ENCODE measurements at places on chromosomes 5 and 9.

DNA sequence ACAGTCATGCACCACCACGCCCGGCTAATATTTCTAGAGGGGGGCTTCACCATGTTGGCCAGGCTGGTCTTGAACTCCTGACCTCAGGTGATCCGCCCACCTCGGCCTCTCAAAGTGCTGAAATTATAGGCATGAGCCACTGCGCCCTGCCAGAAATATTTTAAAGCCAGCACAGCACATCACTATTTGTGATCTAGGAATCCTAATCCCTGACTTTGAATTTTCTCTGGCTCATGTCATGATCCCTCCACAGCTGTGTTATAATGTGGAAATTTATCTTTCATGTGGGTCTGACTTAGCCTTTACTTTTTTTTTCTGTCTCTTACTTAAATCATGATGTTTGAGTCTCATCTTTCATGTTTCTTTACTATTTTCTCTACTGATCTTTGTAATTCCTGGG is 18.7 kb upstream of the ITGA1 start:
- no peak for DNase-seq

DNA sequence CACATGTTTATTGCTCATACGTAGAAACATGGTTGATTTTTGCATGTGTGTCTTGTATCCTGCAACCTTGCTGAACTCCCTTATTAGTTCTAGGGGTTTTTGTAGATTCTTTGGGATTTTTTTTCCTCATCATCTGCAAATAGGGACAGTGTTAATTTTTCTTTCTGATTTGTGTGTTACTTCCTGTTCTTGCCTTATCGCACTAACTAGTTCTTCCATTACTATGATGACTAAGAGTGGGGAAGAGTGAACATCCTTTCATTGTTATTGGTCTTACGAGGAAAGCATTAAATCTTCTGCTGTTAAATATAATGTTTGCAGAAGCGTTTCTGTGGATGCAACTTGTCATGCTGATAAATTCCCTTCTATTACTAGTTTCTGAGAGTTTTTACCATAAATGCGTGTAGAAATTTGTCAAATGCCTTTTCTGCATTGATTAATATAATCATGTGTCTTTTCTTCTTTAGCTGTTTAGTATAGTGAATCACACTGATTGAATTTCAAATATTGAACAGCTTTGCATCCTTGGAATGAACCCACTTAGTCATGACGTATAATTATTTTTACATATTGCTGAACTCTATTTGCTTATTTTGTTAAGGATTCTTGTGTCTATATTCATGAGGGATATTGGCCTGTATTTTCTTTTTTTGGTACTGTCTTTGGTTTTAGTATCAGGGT is 32.1 kb upstream of the RNF130 start:
- no peak for DNase-seq

- no peak for DNase-seq
These were observed 60.0 kb downstream of the OLFM1 start for GRCh38 chr9:135147474-135147805.

GRCh38 chr9:137156567-137157375 is 13.1 kb downstream of the LRRC26 start:
- DNase-seq: peak; percentile 74

DNA sequence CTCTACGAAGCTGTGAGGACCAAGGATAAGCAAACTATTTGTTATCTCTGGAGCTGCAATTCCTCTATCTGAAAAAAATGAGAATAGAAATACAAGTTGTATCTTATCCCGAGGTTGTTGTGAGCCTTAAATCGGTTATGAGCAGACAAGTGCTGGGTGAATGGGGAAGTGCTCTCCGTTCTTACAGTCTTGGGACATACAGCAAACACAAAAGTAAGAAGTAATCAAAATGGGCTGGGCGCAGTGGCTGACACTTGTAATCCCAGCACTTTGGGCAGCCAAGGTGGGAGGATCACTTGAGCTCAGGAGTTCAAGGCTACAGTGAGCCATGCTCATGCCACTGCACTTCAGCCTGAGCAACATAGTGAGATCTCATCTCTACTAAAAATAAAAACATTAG is 31.7 kb downstream of the ITK start:
- no peak for DNase-seq

DNA sequence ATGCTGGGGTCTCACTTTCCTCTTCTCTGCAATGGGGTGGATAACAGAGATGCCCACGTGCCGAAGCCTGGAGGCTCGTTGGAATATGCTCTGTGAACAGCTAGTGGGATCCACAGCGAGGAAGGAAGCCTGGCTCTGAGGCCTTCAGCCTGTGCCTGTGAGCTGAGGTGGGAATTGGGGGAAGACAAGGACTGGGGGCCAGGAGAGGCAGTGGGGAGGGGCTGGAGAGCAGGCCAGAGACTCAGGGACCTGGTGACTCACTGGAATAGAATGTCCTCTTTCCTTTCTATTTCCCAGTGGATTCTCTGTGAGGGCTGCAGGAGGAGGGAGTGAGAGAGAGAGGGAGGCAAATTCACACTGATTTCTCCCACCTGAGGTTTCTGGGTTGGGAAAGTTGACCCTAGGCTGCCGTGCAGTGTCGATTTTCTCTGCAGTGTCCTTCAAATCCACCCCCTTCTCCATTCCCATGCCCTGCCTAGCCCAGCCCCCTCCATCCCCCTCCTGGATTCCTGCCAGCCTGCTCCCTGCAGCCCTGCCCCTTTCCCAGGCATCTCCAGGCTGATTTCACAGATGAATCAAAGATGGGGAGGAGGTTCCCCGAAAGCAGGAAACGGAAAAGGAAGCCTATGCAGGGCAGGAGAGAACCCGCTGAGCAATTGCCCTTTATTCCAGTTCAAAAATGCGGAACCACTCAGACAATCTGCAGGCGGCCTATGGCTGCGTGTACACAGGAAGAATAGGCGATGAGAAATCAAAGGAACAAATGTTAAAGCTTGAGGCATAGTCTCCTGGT is 1.4 kb upstream of the SPAAR start:
- no peak for DNase-seq

GRCh38 chr9:89097219-89097618 is 81.4 kb downstream of the SHC3 start:
- DNase-seq: no peak

GRCh38 chr9:92463984-92464383 is 18.3 kb downstream of the ASPN start:
- no peak for DNase-seq

DNA sequence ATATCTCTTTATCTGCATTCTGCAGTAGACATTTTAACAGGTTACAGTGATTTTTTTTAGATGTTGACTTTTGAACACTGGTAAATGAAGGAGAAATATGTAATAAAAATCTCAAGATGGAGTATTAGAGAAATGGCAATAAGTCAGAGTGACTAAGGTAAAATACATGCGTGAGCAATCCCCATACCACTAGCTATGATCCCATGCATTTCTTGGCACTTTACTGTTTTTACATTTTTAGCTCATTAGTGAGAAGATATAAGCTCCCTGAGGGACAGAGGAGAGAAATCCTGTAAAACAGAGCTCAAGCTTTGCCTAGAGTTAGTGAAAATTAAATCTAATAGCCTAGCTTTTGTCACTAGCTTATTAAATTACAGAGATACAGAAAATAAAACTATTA is 181.9 kb upstream of the TRPM3 start:
- no peak for DNase-seq

- DNase-seq: no peak
These were observed 2.9 kb downstream of the SPTAN1 start for GRCh38 chr9:128555180-128555721.

DNA sequence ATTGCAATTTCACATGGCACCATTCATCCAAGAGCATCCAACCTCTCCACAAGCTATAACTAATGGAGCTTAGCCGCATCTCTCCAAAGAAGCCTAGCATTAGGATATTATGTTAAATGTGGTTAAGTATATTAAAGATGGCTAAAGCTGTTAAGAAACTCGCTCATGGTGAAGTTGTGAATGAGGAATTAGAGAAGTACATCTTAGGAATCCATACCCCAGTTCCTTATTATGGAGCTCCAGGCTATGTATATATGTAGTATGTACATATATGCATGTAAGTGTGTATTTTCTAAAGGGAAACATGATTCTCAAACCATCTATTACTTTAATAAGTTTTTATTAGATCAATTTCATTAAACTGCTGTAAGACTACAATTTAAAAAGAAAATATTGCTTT is 26.4 kb downstream of the LURAP1L start:
- DNase-seq: no peak

DNA sequence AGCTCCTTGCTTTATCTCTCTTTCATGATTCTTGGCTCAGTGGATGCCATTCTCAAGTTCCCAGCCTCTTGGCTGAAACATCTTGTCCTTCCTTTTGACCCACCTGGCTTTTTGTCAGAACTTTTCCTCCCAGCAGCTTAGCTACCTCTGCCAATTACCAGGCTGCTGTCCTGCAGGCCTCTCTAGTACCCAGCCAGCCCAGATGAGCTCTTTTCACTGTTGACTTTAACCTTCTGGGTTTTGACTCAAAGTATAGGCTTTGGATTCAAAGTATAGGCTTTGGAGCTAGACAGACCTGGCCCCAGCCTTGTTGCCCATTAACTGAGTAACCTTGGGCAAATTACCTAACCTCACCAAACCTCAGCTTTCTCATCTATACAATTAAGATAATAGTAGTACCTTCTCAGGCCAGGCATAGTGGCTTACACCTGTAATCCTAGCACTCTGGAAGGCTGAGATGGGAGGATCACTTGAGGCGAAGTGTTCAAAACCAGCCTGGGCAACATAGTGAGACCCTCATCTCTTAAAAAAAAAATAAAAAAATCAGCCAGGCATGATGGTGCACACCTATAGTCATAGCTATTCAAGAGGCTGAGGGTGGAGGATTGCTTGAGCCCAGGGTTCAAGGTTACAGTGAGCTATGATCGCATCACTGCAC is 6.6 kb upstream of the TMEFF1 start:
- no peak for DNase-seq

DNA sequence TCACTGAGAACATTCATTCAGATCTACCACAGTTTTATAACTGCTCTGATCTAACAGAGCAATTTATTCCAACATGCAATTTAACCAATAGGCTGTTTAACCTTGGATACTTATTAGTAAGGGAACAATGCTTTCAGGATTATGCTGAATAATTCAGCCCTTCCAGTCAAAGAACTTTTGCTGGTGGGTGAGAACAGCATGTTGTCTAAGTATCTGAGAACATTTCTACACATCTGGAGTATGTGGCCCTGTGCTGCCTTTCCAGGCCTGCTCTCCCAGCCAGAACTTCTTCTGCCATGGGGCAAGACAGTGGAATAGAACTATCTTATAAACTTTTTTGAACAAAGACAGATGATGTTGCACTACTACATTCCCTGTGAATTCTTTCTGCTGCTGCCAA is 55.8 kb downstream of the NFIB start:
- DNase-seq: no peak

DNA sequence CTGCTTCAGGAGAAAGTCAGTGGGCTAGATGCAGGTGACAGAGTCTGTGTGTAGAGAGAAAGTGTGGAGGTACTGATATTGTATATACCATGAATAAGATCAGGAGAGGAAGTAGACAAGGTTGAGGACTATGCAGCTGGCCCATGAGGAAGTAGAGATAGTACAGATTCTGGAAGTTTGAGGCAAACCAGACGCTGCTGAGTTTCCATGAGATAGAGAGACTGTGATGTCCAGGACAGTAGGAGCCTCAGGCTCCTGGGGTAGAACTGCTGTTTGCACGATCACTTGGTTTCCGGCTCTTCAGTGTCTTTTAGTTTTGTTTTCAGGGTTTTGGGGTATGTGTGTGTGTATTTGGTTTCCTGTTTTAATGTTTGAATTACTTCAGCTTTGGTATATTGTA is 13.6 kb downstream of the OTULINL start:
- no peak for DNase-seq

DNA sequence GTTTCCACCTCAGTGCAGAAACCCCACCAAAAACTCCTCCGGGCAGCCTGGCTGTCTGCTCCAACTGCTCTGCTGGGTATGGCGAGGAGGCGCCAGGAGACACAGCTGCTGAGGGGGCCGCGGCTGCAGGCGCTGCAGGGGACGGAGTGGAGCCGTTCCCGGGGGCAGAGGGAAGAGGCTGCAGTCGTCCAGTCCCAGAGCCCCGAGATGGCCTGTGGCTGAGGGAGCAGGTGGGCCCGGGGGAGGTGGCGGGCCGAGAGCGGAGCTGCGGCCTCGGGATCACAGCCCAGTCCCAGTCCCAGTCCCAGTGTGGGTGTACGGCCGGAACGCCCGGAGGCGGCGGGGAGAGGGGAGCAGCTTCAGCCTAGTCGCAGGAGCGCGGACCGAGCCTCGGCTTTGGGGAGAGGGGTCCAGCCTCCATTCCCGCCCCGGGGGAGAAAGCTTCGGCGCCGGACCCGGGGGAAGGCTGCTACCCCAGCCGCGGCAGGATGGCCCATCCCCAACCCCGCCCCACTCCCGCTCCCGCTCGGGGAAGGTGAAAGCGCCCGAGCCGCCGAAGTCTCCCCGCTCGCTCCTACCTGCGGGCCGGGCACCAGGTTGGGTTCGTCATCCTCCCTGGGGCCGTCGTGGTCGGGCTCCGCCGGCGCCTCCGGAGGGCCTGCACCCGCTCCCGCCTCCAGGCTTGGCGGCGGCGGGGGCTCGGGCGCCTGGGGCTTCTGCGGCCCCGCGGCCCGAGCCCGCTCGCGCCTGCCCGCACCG is 513 bp downstream of the FAM193B start:
- DNase-seq: peak; percentile 67

DNA sequence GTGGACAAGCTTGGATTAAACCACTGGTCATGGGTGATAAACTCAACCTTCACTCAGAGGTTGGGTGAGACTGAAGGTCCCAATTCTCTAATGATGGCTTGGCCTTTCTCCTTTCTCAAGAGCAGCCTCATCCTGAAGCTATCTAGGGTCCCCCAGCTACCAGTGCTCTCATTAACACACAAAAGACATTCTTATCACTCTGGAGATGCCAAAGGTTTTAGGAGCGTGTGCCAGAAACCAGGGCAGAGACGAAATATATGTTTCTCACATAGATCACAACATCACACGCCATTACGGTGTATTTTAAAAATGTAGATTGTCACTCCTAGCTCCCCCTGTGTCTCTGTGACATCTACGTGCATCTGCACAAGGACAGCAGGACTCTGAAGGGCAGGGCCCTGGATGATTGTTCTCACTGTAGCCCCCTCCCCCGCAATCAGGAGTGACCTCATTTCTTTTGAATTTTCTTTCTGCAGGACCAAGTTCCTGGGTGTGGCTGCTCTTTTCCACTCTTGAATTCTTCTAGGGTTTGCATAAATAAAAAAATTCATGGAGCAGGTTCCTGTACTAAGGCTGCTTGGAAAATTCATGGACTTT is 311.3 kb downstream of the GADD45G start:
- DNase-seq: no peak

DNA sequence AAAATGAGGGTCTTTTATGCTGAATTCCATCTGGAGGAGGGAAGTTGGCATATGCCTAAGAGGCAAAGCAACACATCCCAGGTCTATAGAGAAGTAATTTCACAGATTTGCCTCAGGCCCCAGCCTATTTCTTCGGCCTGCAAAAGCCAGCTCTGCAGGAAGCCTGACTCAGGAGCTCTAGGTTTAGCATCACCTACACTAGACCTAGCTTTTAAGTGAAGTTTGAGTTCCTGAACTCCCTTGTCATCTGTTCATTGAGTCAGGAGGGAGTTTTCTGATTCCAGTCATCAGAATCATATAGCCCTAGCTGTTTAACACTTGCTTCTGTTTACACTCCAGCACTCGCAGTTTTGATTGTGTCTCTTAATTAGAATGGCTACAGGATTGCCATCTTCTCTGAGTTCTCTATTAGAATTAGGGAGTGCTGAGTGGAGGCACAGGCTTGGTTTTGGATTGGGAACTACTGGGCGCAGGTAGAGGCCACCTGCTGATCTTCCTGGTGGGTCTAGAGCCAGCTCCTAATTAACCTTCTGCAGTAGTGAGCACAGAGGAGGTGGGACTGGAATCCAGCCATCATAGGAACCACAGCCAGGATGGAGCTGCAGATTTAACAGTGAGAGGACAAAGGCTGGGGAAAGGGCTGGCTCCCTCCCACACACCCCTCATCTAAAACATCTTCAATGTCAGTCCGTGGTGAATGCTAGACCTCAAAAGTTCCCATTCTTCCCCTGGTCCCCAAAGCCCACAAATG is 179.5 kb downstream of the TRIO start:
- DNase-seq: no peak
